Effector memory CD8-positive, alpha-beta T cell (primary cell): ENCODE measurements at places on chromosomes 16 and 17.

DNA sequence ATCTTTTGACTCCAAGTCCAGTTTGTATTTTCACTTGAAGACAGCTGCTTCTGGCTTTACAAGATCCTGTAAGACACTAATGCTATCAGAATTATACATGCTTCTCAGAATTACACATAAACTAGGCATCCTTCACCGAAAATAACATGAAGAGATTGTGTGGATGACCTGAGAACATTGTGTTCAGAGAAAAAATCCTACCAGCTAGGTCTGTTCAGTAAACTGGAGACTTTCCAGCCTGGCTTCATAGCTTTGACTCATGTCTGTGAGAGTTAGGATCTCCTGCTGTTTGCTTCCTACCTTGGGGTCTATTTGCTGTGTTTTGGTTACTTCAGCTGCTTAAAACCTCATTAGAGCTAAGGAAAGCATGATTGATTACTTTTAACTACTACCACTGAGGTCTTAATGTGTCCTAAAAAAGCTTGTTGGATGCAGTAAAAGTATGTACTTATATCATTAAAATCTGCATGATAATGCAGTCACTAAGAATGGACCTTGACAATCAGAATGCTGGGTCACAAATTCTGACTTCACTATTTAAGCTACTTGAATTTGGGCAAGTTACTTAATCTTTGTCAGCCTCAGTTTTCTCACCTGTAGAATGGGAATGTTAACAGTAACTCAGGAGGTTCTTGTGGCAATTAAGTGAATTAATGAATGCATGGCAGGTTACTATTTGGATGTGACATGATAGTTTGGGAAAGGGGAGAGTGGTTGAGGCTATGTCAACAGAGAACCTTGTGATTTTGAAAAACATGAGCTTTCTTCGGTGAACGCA is 8.0 kb upstream of the MYH13 start:
- DNase-seq = no peak

DNA sequence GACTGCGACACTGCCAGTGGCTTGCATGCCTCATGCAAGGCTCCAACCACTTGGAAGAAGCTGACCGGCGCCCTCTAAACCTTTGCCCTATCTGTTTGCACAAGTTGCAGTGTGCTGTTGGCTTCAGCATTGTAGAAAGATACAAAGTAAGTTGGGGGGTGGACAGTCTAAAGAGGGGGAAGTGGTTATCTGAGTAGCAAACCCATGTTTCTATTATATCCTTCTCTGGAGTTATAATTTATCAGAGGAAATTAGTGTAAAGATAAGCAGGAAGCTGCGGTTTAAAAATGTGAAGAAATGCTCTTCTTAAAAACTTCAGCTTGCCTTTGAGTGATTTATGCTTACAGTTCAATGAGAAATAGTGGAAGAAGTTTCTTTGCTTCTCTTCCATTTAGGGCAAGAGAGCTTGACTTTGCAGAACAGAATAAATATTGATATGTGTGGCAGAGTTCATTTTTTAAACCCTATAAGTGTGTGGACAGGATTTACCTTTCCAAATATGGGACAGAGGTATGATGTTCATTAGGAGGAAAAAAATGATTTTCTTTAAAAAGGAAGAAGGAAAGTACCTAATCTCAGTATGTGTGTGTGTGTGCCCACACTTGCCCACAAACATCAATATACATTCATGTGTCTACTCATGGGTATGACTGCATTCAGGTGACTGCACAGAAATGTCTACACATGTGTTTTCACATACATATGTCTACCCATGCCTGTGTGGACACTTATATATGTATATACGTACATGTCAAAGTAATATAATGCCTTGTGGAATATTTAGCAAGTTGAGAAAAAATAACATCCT is 8.1 kb downstream of the AMZ2 start:
- DNase-seq = peak; percentile 35

- no peak for DNase-seq
These were observed 312.2 kb downstream of the RBFOX1 start for GRCh38 chr16:7644811-7645210.

- DNase-seq = no peak
These were observed 393.4 kb downstream of the HAPSTR1 start for GRCh38 chr16:9484881-9485280.

- DNase-seq = no peak
These were observed 41.7 kb downstream of the DNAH17 start for GRCh38 chr17:78535273-78536197.

DNA sequence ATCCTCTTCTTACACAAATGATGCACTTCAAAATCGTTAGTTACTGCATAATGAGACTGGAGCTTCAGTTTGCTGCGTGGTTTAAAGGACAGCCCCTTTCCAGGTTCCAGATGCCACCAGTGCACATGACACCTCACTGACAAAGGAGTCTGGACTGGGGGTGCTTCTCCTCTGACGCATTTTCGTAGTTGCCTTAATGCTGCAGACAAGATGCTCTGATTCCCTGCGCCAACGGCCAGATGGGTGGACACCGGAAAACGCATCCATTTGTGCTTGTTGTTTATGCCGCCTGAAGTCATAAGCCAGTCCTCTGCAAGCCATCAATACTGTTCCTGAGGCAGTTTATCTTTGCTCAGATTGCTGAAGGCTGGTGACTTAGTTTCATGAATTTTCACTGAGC is 16.0 kb downstream of the FBXO31 start:
- DNase-seq = no peak

DNA sequence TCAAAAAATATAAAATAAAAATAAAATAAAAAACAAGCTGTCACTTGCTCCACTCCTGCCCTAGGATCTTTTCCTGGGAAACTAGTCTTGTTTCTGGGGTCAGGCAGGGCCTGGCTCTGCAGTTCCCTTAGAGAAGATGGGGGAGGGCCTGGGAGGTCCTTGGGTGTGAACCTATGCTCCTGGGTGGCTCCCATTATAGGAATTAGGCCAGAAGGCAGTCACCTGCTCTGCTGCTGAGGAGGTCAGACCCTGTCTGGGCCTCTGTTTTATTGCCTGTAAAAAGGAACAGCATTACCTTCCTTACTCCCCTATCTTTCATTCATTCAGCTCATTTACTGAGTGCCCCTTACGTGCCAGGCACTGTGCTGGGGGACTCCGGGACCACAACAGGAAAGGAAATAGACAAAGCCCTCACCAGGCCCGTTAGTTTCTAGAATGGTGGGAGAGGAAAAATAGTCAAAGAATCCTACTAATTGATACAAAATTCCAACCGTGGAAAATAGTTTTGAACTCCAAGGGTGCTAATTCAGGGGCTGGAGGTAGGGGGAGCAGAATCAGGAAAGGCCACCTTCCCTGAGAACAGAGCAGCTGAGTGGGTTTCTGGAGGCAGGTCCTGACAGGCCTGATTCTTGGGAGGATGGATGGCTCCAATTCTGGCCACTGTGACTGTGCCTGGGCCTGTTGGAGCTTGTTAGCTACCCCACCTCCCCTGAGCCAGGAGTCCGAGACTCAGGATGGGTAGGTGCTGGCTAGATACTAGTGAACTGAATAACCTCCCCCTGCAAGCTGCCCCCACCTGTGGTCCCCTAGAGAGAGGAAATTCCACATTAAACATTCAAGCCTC is 1.3 kb upstream of the SLC46A1 start:
- no peak for DNase-seq

DNA sequence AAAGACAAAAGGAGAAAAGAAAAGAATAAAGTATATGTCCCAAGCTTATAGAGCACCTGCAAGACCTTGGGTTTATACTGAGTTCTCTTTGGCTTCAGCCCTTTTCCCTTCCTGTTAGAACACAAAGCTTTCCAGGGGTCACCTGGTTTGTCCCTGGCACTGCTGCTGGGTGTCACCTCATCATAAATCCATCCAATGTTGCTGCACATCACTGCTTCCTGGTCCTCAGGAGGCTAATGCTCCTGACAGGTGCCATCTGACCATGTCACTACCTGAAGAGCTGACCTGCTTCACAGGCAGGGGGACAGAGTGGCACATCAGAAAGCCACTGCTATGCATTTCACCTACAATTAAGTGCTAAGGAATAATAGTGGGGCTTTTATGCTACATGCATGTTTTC is 164.6 kb upstream of the ELAC2 start:
- no peak for DNase-seq

- DNase-seq = no peak
These were observed 78.1 kb upstream of the ZFHX3 start for GRCh38 chr16:73125850-73126524.

DNA sequence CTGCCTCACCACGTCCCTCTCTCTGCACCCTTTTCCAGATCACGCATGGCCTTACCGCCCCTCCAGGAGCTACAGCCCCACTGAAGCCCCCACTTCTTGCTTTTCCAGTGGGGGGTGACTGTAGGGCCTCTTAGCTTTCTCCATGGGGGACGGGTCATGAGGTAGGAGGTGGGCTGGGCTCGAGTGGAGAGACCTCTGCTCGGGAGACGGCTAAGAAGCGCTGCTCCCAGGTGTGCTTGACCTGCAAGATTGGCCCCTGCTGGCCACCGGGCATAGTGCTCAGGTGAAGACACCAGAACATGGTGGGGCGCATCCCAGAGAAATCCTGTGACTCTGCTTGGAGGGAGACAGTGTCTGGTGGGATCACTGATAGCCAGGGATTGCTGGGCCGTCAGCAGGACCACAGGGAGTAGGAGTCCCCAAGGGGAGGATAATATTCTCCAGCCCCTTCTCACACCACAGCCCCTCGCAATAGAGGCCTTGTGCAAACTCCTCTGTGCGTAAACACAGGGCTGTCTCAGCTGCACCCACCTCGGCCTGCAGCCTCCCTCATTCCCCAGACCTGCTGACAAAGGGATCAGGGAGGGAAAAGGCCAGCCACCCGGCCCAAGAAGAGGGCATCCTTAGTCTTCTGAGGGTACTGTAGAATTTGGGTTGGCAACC is 8.9 kb upstream of the GALK1 start:
- no peak for DNase-seq

DNA sequence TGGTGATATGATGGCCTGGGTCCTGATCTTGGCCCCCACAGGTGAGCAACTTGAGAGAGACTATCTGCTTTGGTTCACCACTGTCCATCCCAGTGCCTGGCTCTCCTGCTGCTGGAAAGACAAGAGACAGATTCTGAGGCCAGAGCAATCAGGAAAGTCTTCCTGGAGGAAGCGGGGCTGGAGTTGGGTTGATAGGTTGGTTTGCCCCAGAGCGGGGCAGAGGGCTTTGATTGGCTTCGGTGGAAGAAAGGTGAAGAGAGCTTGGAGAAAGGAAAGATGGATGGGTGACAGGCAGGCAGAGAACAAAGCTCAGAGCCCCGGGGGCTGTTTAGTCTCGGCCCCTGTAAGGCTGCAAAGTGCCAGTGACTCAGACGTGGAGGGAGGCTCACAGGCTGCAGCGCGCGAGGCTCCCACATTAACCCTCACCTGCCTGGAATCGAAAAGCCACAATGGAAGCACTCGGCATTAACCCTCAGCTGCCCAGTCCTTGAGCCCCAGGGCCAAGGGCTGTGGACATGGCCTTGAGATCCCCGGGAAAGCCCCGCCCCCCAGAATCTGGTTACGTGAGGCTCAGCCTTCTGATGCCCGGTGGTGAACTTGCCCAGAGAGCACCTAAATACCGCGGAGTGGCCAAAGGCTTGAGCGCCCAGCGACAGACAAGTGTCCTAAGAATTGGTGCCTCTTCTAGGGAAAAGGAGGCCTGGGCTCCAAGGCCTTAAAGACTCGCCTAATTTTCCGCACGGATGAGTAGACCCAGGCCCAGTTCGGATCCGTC is 996 bp upstream of the CPNE2 start:
- DNase-seq = no peak

GRCh38 chr17:55649957-55650597 is 72.6 kb downstream of the TMEM100 start:
- DNase-seq = no peak

- no peak for DNase-seq
These were observed 537.7 kb downstream of the MAF start for GRCh38 chr16:79062821-79063220.

- DNase-seq = no peak
These were observed 763 bp downstream of the ZKSCAN2 start for GRCh38 chr16:25256695-25257469.

- DNase-seq = no peak
These were observed 13.9 kb upstream of the PSMC3IP start for GRCh38 chr17:42591411-42591810.

DNA sequence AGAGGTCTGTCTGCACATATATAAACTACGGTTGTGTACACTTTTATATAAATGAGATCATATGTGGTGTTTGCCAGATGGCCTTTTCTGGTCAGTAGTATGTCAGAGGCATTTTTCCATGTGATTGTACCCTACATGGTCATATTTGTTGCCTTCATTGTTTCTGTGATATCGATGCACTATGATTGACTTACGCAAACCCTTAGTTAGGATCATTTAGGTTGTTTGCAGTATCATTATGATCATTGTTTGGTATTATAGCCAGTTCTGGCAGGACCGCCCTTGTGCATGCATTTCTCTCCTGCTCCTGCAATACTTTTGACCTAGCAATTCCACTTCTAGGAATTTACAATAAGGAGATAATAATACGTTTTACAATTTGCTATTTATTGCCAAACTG is 169.1 kb downstream of the MSI2 start:
- no peak for DNase-seq

DNA sequence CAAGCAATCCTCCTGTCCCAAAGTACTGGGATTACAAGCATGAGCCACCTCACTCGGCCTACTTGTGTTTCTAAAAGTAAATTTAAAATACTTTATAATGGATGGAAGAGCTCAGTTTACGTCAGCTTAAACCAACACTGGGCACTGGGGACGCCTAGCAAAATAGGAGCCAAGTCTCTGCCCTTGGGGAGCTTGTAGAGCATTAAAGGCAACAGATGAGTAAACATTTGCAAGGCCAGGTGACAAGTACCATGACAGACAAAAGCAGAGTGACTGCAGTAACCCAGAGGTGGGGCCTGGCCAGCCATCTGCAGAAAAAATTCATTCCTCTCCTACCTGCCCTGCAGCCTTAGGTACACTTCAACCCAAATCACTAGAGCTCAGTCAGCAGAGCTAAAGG is 12.1 kb upstream of the NLK start:
- DNase-seq = no peak

GRCh38 chr16:85363881-85364280 is 249.2 kb upstream of the GSE1 start:
- no peak for DNase-seq

DNA sequence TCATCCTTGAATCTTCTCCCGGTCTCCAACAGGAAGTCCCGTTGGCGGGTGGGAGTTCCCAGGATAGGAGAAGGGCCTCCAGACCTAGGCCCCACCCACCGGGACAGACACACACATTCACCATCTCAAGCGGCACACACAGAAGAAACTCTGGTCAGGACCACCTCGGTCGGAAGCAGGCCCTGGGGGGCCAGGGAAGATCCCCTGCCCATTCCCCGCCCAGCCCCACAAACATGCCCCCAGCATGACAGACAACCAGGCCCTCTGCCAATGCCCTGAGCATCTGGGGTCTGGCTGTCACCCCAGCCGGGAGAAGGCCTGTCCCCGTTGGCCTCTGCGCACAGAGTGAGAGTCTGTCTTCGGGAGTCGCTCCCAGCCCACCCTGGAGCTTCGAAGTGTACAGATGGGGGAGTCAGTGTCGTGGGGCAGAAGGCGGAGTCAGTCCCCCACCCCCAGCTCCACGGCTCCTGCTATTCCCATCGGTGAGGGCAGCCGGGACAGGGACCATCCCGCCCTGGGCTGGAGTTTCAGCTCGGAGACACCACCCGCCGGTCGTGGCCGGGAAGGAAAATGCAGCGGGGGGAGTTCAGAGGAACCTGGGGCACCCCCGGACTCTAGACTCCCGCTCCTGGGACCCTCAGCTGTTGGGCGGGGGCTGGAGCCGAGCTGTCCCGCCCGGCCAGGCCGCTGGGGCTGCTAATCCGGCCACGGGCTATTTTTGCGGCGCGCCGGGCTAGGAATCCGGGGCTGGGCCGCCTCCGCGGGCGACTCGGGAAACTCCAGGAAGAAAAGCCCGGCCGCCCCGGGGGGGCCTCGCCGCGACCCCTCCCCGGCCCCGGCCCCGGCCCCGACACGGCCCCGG is 660 bp downstream of the RHBDF1 start:
- no peak for DNase-seq

GRCh38 chr17:65131946-65132345 is 5.2 kb upstream of the RGS9 start:
- no peak for DNase-seq
